ENCODE measurements at places on chromosomes 13 and 19.
A peak's percentile ranks its signal among the peaks of the same experiment; 100 is the strongest.

GRCh38 chr19:12881172-12881808 lies at the start of gene DNASE2:
Gene DNASE2, minus strand, starts transcription at chr19:12881449. Its CDS starts 74 bp downstream, at chr19:12881375.
- DNase-seq: peak; percentile 91

GRCh38 chr19:6723108-6723618 lies 2.7 kb upstream of the C3 start:
- DNase-seq: no peak

GRCh38 chr19:33507021-33507956 lies 14.3 kb downstream of the PEPD start:
- DNase-seq: no peak

DNA sequence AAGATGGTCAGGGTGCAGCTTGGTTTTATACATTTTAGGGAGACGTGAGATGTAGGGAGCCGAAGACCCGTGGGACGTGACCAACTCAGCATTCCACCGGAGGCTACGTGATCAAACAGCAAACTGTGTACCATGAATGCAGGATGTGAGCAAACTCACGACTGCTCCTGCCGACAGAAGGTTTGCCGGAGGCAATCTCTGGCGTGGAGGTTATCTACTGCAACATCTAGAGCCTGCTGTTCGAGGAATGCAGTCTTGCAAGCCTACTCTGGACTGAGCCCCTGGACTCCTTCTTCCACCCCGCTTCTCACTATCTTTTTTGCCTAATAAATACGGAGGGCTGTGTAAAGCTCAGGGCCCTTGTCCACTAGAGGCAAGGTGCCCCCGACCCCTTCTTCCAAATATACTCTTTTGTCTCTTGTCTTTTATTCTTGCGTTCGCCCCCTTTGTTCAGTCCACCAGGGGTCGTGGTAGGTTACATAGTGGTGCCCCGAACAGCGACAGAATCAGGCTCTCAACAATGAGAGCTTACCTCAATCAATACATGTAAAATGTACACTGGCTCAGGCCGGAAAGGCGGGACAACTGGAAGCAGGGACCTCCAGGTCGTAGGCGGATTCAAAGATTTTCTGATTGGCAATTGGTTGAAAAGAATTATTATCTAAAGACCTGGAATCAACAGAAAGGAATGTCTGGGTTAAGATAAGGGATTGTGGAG lies 8.9 kb upstream of the OR1I1 start:
- no peak for DNase-seq

Measured in activated T-cell treated with anti-CD3 and anti-CD28 coated beads, Interleukin-2, amount 50 U/mL, for 24 hours (primary cell).